Stimulated activated CD4-positive, alpha-beta T cell treated with anti-CD3 and anti-CD28 coated beads, Interleukin-1b, Interleukin-23, amount 100 ng/mL, for 4 hours (primary cell): ENCODE measurements at places on chromosomes 1 and 21.

DNA sequence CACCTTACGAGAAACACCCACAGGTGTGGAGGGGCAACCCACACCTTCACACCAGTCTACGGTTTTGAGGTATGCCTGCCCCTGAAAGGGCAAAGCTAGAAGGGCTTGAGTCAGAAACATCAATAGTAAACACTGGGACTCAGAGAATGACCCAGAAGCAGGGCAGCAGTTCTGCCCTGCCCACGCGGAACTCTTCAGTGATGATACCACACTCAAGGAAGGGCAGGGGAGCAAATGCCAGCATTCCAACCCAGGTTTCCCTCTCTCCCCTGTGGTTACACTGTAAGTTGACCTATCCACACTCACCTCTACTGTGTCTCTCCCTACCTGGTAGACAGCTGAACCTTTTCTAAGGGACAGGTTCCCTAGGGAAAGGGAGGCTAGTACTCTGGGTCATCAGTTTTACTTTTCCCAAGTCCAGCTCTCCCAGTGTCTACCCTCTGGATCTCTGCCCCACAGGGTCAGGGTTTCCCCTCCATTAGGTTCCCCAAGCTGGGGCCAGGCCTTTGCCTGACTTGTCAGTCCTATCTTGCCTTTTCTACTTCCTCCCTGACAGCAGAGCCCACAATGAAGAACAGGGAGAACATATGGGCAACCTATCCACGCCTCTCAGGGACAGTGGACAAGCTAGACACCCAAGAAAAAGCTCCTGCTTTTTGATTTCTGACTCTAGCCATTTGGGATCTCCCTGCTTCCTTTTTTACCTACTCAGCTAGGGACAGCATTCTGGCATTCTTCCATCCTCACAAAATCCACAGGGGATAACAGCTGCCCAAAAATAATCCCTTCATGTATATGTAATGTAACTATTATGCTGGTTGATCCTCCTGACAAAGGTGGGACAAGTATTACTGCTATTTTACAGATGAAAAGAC, 3.0 kb downstream of the F11R start:
- no peak for DNase-seq

- no peak for DNase-seq
These were observed 96.5 kb downstream of the NEK7 start for GRCh38 chr1:198253259-198253658.

DNA sequence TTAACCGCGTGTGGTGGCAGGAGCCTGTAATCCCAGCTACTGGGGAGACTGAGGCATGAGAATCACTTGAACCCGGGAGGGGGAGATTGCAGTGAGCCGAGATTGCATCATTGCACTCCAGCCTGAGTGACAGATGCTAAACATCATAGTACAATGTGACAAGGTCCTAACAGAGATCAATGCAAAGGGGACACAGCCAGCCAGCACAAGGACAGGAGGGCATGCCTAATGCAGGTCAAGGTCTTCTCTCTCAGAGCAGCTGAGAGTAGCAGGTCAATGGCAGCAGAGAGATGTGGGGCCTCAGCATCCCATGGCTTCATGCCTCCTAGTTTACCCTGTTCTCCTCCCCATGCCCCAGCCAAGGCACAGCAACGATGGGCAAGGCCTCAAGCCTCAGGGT, 3.0 kb upstream of the SMIM11 start:
- no peak for DNase-seq

- no peak for DNase-seq
These were observed 380 bp downstream of the TFF2 start for GRCh38 chr21:42350318-42350910.

- no peak for DNase-seq
These were observed 24.8 kb downstream of the GNG4 start for GRCh38 chr1:235624721-235625333.

GRCh38 chr1:243461700-243462099, 205.9 kb downstream of the SDCCAG8 start:
- DNase-seq = no peak

DNA sequence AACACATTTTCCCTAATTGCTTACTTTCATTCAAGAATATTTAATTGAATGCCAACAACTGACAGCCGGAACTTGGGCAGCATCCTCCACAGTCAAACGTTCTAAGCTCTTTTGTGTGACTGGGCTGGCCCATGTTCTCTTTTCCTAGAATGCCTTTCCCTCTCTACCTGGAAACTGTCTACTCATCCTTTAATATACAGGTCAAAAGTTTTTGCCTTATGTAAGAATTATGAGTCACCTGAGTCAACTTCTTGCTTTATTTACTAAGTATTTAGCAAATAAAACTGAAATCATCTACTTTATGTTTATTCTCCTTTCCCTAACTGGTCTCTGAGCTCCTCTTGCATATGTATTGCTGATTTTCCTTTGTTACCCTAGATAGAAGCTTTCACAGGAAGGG, 172.2 kb downstream of the CHRM3 start:
- DNase-seq = no peak

DNA sequence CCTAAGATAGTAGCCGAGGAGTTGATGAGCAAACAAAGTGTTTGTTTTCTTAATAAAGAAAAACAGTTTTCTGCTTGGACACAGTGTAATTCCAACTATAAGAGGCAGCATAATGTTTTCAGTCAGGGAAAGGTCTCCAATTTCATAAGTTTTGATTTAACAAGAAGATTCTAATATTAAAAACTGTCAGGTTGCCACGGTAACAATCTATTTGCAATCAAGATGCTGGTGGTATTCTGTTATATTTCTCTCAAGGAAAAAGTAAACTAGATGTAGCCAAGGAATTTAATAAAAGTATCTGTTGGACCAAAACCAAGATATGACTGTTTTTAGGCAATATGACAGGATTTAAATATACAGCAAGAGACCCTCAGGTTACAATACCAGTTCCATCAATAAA, 211.7 kb downstream of the SMYD3 start:
- DNase-seq = no peak

DNA sequence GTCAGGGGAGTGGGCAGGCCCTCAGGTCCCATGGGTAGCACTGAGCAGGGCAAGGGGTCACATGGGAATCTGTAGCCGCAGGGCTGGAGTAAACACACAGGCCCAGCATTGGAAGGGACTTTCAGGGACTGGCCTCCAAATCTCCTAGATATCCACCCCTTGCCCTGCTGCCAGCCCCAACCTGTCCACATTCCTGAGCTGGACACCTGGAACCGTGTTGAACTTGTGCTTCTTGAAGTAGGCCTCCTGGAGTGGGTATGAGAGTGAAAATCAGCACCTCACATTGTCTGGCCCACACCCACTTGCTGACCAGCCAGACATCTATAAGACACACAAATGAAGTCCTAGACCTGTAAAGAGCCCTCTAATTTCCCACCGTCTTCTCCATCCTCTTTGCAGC, 7.7 kb downstream of the POMGNT1 start:
- no peak for DNase-seq

DNA sequence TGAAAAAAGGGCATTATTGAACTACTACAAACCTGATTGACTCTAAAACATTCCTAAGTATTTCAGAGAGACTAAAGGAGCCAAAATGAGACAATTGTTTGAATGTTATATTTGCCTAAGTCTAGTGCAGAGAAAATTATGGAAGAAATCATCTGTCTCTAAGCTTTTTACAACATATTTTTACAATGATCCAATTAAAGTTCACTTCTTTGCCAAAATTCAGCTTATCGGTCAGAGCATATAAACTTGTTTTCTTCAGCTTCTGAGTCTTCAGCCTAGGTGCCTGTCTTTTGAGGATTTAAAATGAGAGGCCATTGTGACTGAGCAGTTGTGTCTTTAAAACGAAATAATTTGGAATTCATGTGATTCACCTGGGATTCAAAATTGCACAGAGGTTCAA, 181.2 kb upstream of the SGIP1 start:
- no peak for DNase-seq

DNA sequence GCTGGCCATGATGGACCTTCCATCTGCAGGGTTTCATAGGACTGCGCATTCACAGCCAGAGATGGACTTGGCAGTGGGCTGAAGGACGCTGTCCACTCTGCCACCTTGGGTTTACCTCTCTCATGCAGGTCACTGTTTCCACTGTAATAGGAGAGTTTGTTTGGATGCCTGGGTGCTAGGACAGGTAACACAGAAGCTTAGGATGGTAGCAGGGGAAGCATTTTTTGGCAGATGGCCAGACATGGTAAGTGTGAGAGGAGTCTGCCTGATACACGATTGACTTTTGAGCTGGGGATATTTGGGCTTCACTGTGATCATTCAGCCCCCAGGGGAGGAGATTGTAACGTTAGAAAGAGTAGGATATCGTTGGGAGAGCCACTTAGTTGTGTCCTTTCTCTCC, 11.8 kb downstream of the PSEN2 start:
- DNase-seq = no peak

GRCh38 chr1:204357551-204358490, 1.9 kb downstream of the PLEKHA6 start:
- DNase-seq = no peak

GRCh38 chr1:214551436-214552173, at the start of gene PTPN14:
Gene PTPN14 (minus strand): TSS chr1:214551602. CDS start chr1:214464803, 86,799 bp downstream.
- no peak for DNase-seq

DNA sequence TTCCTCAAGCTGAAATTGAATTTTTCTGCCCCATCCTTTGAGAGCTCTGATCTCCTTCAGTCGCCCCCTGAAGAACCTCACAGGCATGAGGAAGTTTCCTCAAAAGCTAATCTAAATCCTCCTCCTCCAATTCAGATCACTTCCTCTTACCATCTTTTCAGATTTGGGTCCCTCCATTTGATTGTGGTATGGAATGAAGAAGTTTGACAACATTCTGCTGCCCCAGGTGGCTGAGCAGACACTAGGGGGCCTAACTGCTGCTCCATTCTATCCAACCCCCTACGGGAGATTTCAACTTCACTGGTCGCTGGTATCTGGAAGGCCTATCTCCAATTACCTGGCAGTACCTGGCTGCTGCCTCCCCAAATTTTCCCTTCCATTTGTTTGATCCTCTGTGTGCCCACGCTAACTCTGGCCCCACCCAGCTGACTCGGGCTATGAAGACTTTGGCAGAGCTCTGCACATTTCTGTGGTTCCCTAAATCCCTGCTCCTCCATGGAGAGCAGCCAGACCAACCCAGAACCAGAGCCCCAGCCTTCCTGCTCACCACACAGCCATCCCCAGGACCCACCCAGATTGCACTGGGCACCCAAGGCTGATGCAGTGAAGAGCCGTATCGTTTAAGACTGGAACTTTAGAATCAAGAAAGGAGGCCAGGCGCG, 7.8 kb downstream of the IRF6 start:
- DNase-seq = no peak

DNA sequence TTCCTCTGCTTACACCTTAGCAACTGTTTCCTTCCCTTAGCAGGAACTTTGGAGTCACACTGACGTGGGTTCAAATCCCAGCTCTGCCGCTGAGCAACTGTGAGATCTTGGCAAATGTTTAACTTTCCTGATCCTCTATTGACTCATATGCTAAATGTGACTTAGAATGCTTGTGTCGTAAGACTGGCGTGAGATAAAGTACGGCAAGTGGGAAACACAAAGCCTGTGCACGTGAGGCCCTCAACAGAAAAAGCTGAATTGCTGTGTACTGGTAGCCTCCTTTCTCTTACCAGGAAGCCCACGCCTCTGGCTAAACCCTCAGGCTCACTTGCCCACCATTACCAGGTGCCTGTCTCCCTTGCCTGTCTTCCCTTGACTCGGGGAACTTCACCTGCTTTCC, 135.4 kb upstream of the TNR start:
- DNase-seq = no peak

- DNase-seq = no peak
These were observed 155.6 kb upstream of the ZNF648 start for GRCh38 chr1:182217071-182217470.

DNA sequence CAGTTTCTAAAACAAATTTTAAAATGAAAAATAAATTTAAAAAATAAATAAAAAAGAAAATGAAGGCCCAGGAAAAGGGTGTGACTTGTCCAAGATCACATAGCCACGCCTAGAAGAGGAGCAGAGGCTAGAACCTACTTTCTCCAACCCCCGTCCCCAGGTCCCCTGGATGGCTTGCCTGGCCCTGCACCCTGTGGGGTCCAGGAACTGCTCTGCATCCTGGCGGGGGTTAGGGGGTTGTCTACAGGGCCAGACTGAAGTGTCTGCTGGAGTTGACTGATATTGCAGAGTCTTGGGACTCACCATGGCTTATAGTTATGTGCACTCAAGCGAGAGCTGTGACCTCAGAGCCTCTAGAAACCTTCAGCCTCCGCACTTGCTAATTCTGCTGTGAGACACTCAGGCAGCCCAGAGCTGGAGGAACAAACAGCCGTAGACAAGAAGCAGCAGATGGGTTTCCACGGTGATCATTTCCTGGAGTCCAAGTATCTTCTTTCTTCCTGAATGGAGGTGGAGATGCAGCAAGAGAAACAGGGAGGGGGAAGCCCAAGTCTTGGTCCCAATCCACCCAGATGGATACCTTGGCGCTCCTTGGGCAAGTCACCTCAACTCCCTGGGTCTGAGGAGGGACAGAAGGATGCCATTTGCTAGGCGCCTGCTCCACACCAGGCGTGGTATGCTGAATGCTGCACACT, 5.2 kb upstream of the EXTL1 start:
- DNase-seq = no peak

DNA sequence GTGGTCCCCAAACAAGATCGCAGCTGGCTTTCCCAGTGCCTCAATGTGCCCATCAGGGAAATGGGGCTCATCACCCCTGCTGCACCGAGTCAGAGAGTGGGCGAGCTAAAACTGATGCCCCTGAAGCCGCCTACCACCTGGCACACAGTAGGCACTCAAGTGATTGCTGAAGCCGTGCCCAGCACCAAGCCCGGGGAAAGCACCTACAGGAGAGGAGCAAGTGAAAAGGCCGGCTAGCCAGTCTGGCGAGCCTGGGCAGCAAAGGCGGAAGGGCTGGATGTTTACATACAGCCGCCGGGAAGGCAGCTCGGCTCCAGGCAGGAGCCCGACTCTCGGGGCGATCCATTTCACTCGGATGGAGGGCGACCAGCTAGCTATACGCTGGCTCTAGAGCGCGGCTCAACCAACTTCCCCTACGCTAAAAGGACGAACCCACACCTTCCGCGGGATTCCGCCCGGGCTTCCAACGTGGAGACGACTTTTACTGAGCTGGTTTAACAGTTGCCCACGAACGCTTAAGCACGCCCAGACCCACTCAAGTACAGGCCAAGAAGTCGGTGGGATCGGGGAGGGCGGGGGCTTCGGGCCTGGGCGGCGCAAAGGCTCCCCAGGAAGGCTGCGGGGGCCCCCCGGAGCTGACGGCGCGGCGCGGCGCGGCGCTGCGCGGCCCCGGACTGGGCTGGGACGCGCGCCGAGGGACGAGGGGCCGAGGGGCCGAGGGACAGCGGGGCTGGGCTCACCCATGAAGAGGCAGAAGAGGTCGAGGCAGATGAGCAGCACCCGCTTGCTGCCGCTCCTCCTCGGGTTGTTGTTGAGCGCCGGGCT, 1.0 kb downstream of the PLPP3 start:
- no peak for DNase-seq

DNA sequence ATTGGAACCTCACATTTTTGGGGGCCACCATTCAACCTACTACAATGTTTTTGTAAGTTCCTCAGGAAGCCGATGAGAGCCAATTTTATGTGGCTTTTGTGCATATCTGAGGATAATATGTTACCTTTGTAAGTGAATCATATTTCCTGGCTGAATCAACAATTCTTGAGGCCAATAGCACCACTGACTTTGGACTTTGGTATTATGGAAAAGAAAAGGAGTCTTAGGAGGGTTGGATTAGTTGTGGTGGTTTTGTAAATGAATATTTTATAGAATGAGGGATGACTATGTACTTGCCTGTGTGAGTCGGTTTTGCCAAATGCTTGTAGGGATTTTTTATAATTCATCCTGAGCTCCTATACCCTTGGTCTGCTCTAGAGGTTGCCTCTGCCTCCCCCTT, 181.5 kb upstream of the HMGB4 start:
- DNase-seq = no peak

- DNase-seq = no peak
These were observed 538 bp downstream of the GBP2 start for GRCh38 chr1:89125240-89125912.

GRCh38 chr1:234656070-234656895, 46.3 kb upstream of the IRF2BP2 start:
- no peak for DNase-seq
